ENCODE measurements at places on chromosomes 4 and X.

GRCh38 chr4:41365681-41366080, 109.0 kb downstream of the UCHL1 start:
- DNase-seq = no peak

GRCh38 chrX:20372533-20372932, 105.8 kb upstream of the RPS6KA3 start:
- DNase-seq = no peak

- DNase-seq = no peak
Observed at GRCh38 chr4:180160195-180160983, 2082.8 kb upstream of the TENM3 start.

- DNase-seq = no peak
Observed at GRCh38 chrX:120672389-120672788, 42.5 kb upstream of the C1GALT1C1 start.

- no peak for DNase-seq
Observed at GRCh38 chrX:134406356-134407064, 53.5 kb upstream of the HPRT1 start.

GRCh38 chr4:15870079-15870478, 68.5 kb downstream of the FGFBP1 start:
- no peak for DNase-seq

- DNase-seq = no peak
Observed at GRCh38 chr4:6182376-6183280, 17.7 kb downstream of the JAKMIP1 start.

DNA sequence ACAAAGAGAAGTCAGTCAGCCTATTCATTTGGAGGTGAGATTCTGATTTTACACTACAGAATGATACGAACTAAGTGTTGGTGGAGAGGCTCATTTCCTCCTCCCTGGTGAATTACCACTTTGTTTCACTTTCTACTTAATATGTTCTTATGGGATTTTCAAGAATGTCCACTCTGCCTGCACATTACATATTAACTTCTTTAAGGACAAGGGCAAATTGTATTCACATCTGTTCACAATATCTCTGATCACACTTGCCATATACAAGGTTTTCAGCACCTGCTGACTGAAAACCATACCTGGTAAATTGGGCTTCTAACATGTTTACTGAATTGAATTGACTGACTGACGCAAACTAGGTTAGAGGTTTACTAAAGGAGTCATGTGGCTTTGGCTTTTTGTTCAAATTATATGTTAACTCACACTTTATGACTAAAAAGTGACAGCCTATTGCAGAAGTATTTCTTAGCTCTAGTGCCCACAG, 188.4 kb upstream of the MBNL3 start:
- no peak for DNase-seq

GRCh38 chr4:65951177-65951576, 280.9 kb upstream of the EPHA5 start:
- no peak for DNase-seq

GRCh38 chr4:89009115-89009514, 47.9 kb downstream of the FAM13A start:
- no peak for DNase-seq

DNA sequence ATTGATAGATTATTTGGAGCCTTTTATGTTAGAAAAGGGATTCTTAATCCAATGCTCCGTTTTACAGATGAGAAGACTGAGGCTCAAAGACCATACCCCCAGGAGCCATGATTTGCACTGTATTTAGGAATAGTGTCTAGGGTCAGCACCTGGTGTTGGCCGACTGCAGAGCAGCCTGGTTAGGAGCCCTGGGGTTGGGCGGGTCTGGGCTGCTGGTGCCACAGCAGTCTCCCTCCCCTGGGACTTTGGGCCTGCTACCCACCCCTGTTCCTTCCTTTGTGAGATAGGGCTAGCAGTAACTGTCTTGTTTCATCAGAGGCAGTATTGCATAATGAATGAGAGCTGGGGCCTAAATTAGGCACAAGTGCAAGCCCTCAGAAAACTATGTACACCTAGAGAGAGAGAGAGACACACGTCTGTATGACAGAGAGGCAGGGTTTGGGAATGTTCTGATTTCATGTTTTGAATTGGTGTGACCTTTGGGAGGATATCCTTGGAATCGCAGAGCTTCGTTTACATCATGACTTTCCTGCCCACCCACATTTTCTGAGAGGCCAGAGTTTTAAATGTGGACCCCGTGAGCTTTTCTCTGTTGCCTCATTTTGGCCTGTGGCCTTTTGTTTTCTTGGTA, 111.7 kb downstream of the PTTG2 start:
- no peak for DNase-seq

DNA sequence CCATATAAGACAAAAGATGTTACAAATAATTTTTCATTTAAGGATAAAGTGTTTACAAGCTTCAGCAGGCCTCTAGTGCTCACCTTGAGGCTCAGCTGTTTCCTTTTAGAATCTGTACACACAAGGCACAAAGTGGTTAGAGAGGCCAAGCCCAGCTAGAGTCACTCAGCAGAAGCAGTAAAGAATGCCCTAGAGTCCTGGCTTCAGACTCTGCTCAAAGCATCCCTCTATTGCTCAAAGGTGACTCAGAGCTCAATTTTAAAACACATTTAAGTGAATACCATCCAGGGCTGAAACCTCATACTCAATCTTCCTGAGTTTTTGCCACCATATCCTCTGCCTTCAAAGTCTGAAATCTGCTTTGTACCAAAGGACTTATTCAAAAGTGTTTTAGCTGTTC, 22.6 kb upstream of the PHF8 start:
- no peak for DNase-seq

DNA sequence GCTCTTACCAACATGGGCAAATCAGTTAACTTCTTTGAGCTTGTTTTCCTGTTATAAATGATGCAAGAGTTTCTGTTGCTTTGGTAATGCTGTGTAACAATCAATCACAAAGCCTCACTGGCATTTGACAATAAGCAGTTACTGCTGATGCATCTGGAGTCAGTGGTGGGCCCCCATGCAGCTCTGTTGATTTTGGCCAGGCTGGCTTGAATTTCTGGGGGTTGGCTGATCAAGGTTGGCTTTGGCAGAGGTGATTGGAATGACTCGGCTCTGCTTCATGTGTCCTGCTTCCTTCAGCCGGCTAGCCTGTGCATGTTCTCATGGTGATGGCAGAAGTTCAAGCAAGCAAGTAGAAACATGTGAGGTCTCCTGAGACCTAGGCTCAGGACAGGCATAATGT, 90.4 kb downstream of the PHEX start:
- DNase-seq = no peak
